RCC 7860 (cell line): ENCODE measurements at places on chromosomes 1 and 21.

- DNase-seq = peak; percentile 91
These were observed 14.1 kb upstream of the NUF2 start for GRCh38 chr1:163307479-163308171.

DNA sequence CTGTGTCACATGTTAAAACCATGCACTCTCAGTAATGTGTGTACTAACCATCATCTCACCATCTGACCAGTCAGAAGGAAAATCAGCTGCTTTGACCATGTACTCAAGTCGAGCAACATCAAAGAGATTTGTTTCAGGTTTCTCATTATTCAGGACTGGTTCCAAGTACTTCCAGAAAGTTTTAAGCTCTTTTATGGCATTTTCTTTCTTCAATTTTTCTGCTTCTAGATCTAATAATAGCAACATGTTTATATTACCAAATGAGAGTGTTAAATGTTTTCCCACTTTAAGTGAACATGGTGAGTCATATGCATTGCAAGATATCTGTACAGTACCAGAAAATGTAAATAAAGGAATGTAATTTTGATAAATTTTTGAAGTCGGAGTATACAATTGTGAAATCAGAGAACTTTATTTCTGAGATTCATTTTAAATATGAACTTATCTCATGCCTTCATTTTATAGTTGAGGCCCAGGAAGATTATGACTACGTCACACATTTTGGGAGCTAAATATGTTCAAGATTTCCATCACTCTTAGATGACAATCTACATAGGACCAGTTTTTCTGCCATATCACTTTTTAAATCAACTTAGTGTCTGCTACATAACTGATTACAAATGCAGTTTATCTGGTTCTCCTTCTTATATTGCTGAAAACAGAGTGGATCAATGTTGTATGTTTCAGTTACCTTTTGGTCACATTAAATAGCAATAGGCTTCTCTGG, 87.2 kb downstream of the SPAG17 start:
- DNase-seq = no peak

DNA sequence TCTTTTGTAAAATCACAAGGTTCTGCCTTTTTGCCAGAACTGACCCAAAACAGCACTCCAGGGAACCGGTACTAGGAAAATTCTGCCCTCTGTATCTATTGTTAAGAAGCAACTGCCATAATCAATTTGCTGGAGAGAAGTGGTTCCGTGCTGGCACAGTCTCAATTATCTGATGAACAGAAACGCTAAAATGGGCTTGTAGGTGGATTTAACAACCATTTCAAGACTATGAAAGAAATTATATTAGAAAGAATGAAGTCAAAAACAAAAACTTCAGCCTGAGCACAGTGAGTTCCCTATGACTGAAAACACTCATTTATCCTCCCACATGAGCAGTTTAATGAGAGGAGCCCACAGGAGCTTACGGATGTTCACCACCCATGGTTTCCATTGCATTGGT, 4.4 kb downstream of the JAM2 start:
- no peak for DNase-seq

- DNase-seq = no peak
These were observed 171.4 kb upstream of the GALNT2 start for GRCh38 chr1:229895605-229896004.

DNA sequence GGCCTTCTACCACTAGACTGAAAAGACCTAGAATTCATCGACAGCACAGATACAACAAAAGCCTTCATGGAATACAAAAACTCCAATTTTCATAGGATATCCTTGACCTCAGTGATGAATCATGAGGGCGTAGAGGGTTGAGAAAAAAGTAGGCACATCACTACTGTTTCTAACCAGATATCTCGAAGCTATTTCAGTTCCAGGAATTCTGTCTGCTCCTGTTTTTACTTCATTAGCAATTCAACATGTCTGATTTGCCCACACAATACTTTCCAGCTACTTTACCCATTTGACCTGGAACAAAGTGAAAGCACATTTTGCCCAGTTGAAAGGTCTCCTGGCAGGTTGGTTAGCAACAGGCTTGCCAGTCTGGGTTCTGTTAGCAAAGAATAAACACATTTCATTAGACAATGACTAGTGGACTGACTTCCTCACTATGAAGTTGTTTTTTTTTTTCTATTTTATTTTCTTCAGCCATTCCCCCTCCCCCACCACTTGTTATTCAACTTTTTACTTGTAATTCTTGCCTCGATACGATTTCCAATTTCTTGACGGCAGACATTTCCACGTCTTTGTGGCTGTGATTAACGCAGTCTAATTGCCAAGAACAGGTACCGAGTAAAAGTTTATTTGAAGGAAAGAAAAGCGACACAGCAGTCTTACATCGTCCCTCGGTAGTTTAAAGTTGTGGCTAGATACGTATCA, 4.0 kb upstream of the ZBTB18 start:
- no peak for DNase-seq

DNA sequence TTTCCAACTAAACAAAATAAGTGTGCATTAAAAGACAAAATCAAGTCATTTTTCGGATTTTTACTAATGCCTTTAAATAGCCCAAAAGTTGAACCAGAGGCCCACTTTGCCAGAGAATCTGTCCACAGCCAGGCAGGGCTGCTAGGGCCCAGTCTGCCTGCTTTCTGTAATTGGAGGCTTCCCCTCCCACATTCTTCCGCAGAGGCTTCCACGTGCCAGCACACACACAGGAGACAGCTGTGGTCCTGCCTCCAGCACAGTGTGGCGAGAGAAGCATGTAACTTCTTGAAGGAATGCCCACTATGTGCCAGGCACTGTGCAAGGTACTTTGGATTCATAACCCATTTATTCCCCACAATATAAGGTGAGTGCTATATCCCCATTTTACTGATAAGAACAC, 11.3 kb upstream of the PDZK1IP1 start:
- DNase-seq = no peak

DNA sequence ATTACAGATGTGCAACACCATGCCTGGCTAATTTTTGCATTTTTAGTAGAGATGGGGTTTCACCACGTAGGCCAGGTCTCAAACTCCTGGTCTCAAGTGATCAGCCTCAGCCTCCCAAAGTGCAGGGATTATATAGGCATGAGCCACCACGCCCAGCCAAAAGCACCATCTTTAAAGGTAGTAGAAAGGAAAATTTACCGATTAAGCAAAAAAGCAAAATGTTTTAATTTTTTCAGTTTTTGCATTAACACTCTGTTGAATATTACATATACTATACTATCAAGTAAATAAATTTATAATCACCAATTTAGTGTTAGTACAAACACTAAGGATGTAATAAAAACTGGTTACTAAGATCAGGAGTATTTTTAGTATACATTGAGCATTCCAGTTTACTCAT, 20.6 kb downstream of the RC3H1 start:
- no peak for DNase-seq

DNA sequence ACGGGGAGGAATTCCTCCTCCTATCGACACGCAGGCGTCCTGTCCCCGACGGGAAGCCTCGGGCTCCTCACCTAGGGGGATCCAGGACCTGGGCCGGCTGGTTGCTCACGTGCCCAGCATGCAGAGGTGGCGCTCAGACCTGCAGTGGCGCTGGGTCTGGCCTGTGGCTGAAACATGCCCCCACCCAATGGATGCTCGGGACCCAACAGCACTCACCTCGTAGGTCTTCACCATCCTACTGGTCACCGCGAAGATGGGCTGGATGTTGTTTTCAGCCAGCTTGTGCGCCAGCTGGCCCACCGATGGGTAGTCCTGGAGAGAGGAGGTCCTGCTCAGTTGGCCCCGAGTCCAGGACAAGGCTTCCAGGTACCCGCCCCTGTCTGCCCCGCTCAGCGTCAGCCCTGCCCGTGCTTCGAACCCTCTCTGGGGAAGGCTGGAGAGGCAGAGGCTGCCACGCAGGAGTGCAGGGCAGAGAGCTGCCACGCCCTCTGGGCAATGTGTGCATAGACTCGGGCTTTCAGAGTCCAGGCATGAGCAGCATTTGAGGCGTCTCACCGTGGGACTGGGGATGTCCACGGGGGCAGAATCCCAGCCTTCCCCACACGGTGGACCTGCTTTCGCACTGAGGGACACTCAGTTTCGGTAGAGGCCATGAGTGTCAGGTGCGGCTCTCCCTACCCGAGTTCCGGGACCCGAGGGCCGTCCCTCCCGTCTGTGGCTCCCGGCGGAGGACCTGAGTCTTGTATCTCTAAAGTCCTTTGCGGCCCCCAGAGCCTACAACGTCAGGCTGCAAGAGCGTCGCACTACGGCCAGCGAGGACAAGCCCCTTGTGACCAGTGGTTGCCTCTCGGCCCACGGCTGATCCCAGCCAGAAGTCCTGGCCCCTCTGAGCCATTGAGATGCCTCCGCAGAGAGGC, 21.6 kb downstream of the ITGB2 start:
- no peak for DNase-seq

DNA sequence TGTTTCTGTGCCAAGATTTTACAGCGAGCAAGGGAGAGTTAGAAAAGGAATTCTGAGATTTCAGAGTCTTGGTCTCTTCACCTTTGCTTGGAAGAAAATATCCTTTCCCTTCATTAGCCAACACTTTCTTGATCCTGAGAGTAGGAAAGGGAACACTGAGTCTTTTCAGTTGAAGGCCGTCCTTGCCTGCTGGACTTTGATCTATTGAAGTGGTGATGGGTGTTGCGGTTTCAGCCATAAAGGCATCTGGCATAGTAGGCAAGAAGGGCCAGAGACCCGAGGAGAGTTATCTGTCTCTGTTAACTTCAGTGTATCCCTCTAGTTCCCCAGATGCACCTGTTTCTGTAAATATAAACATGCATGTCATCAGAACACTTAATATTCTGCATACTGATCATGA, 9.7 kb downstream of the SELE start:
- DNase-seq = no peak

DNA sequence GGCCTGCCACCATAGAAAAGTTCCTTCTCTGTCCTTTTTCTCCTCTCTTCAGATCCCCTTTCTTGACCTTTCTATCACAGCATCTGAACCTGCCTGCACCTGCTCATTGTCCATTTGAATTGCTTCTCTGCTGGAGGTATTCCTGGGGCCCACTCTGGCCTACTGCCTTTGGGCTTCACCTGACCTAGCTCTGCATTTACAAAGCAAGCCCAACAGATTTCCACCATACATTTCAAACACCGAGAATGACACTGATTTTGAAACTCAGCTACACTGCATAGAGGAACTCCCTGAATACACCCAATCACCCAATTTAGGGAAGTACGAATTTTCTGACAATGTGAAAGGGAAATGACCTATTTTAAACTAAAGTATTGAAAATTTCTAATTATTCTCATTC, 284.5 kb upstream of the USP25 start:
- no peak for DNase-seq

GRCh38 chr1:17485281-17485680, 45.8 kb upstream of the RCC2 start:
- no peak for DNase-seq

GRCh38 chr1:167294528-167294927, 73.8 kb downstream of the POU2F1 start:
- no peak for DNase-seq

DNA sequence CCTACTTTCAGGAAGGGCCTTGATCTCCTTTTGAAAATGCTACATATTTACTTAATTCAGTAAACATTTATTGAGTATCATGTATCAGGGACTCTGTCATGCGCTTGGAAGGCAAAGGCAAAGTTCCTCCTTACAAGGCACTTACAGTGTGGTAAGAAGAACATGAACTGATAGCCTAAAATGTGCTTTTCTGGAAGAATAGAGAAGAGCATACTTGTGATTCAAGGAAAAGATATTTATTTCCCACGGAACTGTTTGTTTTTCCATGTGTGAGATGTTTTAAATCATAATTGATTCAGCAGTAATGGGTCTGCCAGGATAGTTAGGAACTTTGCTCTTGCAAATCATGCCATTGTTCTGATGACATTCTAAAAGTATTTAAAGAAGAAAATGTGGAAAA, 110.1 kb upstream of the ZNHIT6 start:
- no peak for DNase-seq

DNA sequence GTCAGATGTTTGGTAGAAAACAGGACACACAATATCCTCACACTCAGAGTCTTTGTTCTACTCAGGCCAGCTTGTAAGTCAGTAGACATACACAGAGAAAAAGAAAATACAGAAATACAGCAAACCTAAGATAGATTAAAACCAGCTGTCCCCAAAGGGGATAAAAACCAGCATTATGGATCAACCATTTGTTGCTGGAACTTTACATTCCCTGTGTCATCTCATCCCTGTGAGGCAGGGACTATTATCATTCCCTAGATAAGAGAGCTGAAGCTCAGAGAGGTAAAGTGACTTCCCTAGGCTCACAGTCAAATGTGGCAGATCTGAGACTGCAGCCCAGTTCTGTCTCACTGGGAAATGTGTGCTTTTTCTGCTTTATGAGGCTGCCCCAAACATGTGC, 80.7 kb downstream of the DMRTA2 start:
- DNase-seq = no peak

- DNase-seq = no peak
These were observed 125.4 kb upstream of the DAB1 start for GRCh38 chr1:57549300-57549699.

DNA sequence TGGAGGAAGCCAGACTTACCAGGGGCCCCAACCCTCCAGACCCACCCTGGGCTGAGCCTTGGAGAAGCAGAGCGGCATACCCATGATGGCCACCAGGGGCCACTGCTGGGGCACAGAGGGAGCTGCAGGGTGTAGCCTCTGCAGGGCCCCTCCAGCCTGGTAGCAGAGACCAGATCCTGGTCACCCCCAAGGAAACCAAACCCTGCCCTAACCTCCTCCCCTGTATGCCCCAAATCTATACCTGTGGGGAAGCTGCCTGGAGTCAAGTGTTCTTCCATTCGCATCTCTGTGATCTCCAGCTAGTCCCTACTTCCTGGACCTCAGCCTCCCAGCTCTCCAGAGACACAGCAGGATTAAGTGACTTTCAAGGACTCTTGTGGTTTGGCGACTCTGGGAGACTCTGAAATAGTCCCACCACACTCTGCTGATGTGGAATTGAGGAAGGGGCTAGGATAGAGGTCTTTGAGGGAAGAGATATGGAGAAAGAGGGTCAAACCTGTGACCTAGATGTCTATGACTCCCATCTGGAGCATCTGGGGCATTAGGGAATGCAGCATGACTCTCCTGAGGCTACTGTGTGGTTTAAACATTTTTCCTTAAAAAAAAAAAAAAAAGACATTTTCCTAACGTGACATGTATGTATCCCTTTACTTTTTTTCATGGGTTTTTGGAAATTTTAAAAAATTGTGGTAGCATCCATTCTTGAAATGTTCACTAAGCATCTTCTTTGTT, 119.2 kb upstream of the IPO9 start:
- DNase-seq = peak; percentile 31
